K562 (cell line): ENCODE measurements at places on chromosomes 4 and X. TPM values are rescaled to one million over a fixed set of nuclear protein-coding genes. Genes with fewer than 3 reads are reported as not detected.

GRCh38 chr4:168639914-168640313 lies 143.1 kb downstream of the PALLD start:
- no peak for DNase-seq
- no peak overlapping the region for H3K4me3 ChIP-seq
- no peaks in the 10 kb centered on the region for H3K4me1 ChIP-seq
- H3K27me3 ChIP-seq = peaks cover 5% of the 10 kb centered on the region; the same call in 1 of the 3 replicates
- H3K36me3 ChIP-seq = no peaks in the 10 kb centered on the region

SEPSECS gene
- polyA plus RNA-seq = 6.5 and 8.9 TPM in 2 replicates

- H3K27me3 ChIP-seq = no peaks in the 10 kb centered on the region
- no peaks in the 10 kb centered on the region for H3K36me3 ChIP-seq
- no peak overlapping the region for H3K4me3 ChIP-seq
- no peaks in the 10 kb centered on the region for H3K4me1 ChIP-seq
These were observed 94.6 kb upstream of the RPS6KA3 start for GRCh38 chrX:20361081-20361889.

GRCh38 chr4:3836756-3837601 lies 70.8 kb downstream of the ADRA2C start:
- no peak overlapping the region for H3K4me3 ChIP-seq
- peak; percentile 69 for DNase-seq
- peaks cover 4% of the 10 kb centered on the region; the same call in 2 of the 3 replicates for H3K27me3 ChIP-seq
- no peaks in the 10 kb centered on the region for H3K36me3 ChIP-seq
- H3K27ac ChIP-seq = no peak overlapping the region

GATA1 gene
- 206 and 246 TPM in 2 replicates for polyA plus RNA-seq

SMPX gene
- polyA plus RNA-seq = not detected in 2 replicates

DNA sequence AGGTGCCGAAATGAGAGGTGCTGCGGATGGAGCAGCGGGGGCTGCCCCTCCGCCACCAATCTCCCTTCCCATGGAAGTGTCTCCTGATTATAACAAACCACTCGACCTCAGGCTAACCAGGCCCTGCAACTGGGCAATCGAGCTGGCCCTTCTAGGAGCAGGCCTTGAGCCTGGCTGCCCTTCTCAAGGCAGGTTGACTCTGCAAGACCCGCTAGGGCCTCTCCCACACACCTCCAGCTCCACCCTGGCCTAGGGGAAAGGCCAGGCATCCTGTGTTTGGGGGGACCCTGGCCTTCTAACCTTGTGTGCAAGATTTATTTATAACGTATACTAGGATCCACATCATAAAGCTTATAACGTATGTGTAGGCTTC lies 3.7 kb upstream of the BCOR start:
- DNase-seq = no peak
- H3K4me1 ChIP-seq = peaks cover 75% of the 10 kb centered on the region
- H3K36me3 ChIP-seq = no peaks in the 10 kb centered on the region
- no peaks in the 10 kb centered on the region for H3K27me3 ChIP-seq
- no peak overlapping the region for H3K4me3 ChIP-seq

DNA sequence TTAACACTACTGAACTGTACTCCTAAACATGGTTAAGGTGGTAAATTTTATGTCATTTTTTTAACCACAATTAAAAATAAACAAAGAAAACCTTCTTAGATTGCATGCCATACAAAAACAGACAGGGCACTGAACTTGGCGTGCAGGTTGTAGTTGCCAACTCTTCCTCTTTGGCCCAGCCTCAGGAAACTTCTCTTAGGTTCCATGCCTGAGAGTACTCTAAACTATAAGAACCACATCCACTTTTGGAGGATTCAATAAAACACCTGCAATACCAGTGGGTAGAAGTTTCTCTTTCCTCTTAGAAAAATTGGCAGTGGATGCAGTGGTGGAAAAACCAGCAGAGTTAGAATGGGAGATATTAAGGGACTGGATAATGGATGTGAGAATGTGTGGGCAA lies 103.4 kb downstream of the LUZP4 start:
- DNase-seq = no peak
- H3K36me3 ChIP-seq = no peaks in the 10 kb centered on the region
- H3K4me3 ChIP-seq = no peak overlapping the region
- H3K4me1 ChIP-seq = no peaks in the 10 kb centered on the region
- no peak overlapping the region for H3K27ac ChIP-seq

- no peaks in the 10 kb centered on the region for H3K4me1 ChIP-seq
- no peak overlapping the region for H3K27ac ChIP-seq
- no peaks in the 10 kb centered on the region; the same call in 2 of the 3 replicates for H3K27me3 ChIP-seq
- no peaks in the 10 kb centered on the region for H3K36me3 ChIP-seq
- DNase-seq = peak; percentile 34
These were observed 74.3 kb downstream of the WFS1 start for GRCh38 chr4:6343939-6344408.

- H3K36me3 ChIP-seq = no peaks in the 10 kb centered on the region
- H3K4me3 ChIP-seq = no peak overlapping the region
- DNase-seq = no peak
- H3K27ac ChIP-seq = no peak overlapping the region
- H3K27me3 ChIP-seq = no peaks in the 10 kb centered on the region
- H3K4me1 ChIP-seq = no peaks in the 10 kb centered on the region
These were observed 95.5 kb downstream of the CASK start for GRCh38 chrX:41827886-41828285.

GRCh38 chrX:103372886-103373285 lies 3.5 kb upstream of the BEX3 start:
- no peaks in the 10 kb centered on the region for H3K27me3 ChIP-seq
- no peaks in the 10 kb centered on the region for H3K36me3 ChIP-seq
- H3K4me1 ChIP-seq = no peaks in the 10 kb centered on the region
- no peak for DNase-seq
- H3K27ac ChIP-seq = no peak overlapping the region
- no peak overlapping the region for H3K4me3 ChIP-seq

GRCh38 chrX:107940095-107940494 lies 42.1 kb downstream of the TEX13B start:
- no peak overlapping the region for H3K4me3 ChIP-seq
- no peaks in the 10 kb centered on the region for H3K36me3 ChIP-seq
- no peak for DNase-seq

GRCh38 chr4:111641813-111642579 lies 503.3 kb upstream of the FAM241A start:
- H3K4me3 ChIP-seq = no peak overlapping the region
- no peak overlapping the region for H3K27ac ChIP-seq
- H3K4me1 ChIP-seq = no peaks in the 10 kb centered on the region
- H3K27me3 ChIP-seq = no peaks in the 10 kb centered on the region
- peak; percentile 33 for DNase-seq

C4orf54 gene
- polyA plus RNA-seq = not detected in 2 replicates

GRCh38 chr4:56375458-56375857 lies 11.8 kb downstream of the AASDH start:
- no peak overlapping the region for H3K27ac ChIP-seq
- H3K4me1 ChIP-seq = no peaks in the 10 kb centered on the region
- no peak for DNase-seq
- peaks cover 14% of the 10 kb centered on the region; the same call in 2 of the 3 replicates for H3K36me3 ChIP-seq
- H3K4me3 ChIP-seq = no peak overlapping the region

SYNPO2 gene
- not detected in 2 replicates for polyA plus RNA-seq

GRCh38 chrX:9604111-9604907 lies 139.5 kb downstream of the TBL1X start:
- no peaks in the 10 kb centered on the region for H3K4me1 ChIP-seq
- no peak overlapping the region for H3K4me3 ChIP-seq
- H3K27ac ChIP-seq = no peak overlapping the region
- no peaks in the 10 kb centered on the region for H3K27me3 ChIP-seq

DNA sequence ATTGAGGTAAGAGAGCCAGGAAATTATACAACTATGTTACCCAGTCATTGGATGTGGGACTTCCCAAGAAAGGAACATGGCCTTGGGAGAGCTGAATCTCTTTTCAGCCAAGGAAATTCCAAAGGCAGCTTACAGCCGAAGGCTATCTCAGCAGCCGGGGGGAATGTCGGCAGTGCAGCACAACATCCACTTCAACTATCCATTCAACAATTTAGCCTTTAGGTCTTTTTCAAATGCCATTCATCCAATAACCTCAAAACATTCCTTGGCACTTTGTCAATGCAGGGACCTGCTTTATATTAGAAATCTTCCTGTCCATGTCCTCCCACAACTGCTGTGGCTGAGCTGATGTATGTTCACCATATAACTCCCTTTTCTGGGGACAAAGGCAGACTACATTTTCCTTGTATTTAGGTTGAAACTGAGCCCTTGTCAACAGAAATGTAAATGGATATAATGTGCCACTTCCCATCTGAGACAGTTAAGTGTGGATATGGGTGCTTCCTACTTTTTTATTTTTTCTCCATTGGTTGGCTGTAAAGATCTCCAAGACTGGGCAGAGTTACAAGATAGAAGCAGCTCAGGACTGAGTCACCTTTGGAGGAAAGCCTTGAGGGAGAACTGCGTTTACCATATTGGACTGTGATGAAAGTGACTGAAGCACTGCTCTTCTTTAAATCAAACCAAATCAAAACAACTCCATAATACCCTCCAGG lies 94.8 kb downstream of the GPRIN3 start:
- H3K36me3 ChIP-seq = no peaks in the 10 kb centered on the region
- no peak overlapping the region for H3K4me3 ChIP-seq
- DNase-seq = no peak
- H3K4me1 ChIP-seq = no peaks in the 10 kb centered on the region
- no peaks in the 10 kb centered on the region for H3K27me3 ChIP-seq

DNA sequence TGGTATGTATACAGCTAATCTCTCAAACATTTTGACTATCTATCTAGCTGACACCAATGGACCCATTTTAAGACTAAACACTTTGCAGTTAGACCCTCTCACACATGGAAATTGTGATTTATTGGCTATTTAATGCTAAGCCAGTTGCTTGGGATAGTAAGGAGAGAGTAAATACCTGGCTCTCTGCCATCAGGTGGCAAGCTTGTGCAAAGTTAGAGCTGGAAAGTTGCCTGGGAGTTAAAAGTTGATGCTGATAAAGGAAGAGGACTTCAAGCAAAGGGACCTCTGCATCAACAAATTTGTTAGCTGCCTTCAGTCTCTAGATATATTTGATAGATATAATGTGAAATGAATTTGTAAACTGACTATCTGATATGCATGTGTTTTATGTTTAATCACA lies 61.1 kb downstream of the PACRGL start:
- H3K4me3 ChIP-seq = no peak overlapping the region
- H3K36me3 ChIP-seq = no peaks in the 10 kb centered on the region
- H3K27ac ChIP-seq = no peak overlapping the region
- no peaks in the 10 kb centered on the region for H3K4me1 ChIP-seq

GRCh38 chr4:142690406-142691163 lies 155.5 kb downstream of the INPP4B start:
- H3K27me3 ChIP-seq = no peaks in the 10 kb centered on the region
- no peak for DNase-seq
- H3K4me3 ChIP-seq = no peak overlapping the region
- H3K4me1 ChIP-seq = no peaks in the 10 kb centered on the region
- no peaks in the 10 kb centered on the region for H3K36me3 ChIP-seq
- no peak overlapping the region for H3K27ac ChIP-seq

PPP4R3C gene
- polyA plus RNA-seq = 0.16 TPM in 1 of 2 replicates, not detected in the other

GRCh38 chr4:182766857-182767250 lies 150.3 kb downstream of the DCTD start:
- DNase-seq = no peak
- no peaks in the 10 kb centered on the region for H3K36me3 ChIP-seq
- no peak overlapping the region for H3K27ac ChIP-seq
- H3K4me1 ChIP-seq = no peaks in the 10 kb centered on the region
- peaks cover 36% of the 10 kb centered on the region for H3K27me3 ChIP-seq

DNA sequence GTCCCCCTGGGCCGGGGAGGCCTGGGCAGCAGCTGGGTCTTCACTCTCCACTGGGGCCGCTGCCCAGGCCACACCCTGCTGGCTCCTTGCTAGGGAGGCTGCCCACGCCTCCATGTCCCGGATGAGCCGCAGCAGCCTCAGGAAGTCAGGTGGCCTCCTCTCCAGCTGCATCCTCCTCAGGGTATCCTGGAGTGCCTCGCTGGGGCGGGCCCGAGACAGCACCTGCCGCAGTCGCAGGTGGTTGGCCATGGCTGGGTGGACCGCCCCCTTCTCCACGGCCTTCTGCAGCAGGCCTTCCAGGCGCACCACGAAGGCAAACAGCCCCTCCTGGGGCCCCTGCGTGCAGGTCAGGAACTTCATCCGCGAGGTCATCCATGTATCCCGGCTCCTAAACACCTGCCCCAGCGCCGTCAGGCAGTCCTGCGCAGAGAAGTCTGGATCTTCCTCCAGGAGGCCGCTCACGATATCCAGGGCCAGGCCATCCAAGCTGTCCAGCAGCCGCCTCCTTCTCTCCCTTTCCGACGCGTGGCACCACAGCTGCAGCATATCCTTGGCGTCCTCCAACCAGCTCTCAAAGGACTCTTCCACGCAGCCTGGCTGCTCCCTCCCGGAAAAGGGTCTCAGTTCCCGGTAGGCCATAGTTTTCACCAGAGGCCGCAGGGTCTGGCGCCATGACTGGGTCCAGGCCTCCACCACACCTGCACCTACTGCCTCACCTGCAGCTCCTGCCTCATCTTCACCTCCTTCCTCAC lies 2.1 kb downstream of the PNMA6F start:
- H3K36me3 ChIP-seq = no peaks in the 10 kb centered on the region
- H3K27ac ChIP-seq = no peak overlapping the region
- DNase-seq = no peak
- no peak overlapping the region for H3K4me3 ChIP-seq
- no peaks in the 10 kb centered on the region; the same call in 1 of the 2 replicates for H3K27me3 ChIP-seq
- peaks cover 11% of the 10 kb centered on the region for H3K4me1 ChIP-seq

UGT8 gene
- polyA plus RNA-seq = 3.0 and 6.2 TPM in 2 replicates

XKRX gene
- polyA plus RNA-seq = not detected in 2 replicates

DNA sequence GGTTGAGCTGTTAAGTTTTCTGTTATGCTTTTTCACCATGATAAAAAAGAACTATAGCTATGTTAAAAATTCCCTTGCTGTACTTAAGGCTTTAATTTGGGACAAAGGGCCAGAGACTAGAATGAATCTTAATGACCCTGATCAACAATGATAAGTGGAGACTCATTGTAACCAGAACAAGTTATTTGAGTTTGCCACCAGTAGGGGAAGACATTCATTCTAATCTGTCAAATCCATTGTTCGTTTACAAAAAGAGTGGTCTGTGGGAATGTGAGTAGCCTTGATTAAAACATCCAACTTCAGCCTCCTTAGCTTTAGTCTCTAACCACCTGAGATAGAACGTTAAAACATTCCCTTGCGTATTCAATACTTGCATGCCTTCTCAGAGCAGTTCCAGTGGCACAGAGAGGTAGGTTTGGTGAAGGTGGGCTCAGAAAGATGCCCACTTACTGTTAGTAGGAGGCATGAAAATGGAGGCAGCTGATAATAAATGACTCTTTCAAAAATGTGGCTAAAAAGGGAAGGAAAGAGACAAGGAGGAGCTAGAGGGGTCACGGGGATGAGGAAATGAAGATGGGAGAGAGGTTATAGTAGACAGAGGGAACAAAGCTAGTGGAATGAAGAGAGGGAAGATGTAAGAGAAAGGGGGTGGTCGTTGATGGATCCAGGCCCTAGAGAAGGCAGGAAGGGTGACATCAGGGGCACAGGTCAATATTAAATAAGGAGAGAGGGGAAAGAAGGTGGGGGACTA lies 66.2 kb downstream of the EGF start:
- H3K27me3 ChIP-seq = peaks cover 4% of the 10 kb centered on the region; the same call in 1 of the 3 replicates
- no peaks in the 10 kb centered on the region for H3K4me1 ChIP-seq
- no peak for DNase-seq

GRCh38 chr4:123619895-123620294 lies 223.3 kb downstream of the SPRY1 start:
- no peaks in the 10 kb centered on the region for H3K4me1 ChIP-seq
- H3K27me3 ChIP-seq = no peaks in the 10 kb centered on the region; the same call in 2 of the 3 replicates
- no peak for DNase-seq
- H3K4me3 ChIP-seq = no peak overlapping the region
- H3K27ac ChIP-seq = no peak overlapping the region
